ENCODE measurements at places on chromosomes 3 and 15. TPM values are rescaled to one million over a fixed set of nuclear protein-coding genes. Genes with fewer than 3 reads are reported as not detected.

DNA sequence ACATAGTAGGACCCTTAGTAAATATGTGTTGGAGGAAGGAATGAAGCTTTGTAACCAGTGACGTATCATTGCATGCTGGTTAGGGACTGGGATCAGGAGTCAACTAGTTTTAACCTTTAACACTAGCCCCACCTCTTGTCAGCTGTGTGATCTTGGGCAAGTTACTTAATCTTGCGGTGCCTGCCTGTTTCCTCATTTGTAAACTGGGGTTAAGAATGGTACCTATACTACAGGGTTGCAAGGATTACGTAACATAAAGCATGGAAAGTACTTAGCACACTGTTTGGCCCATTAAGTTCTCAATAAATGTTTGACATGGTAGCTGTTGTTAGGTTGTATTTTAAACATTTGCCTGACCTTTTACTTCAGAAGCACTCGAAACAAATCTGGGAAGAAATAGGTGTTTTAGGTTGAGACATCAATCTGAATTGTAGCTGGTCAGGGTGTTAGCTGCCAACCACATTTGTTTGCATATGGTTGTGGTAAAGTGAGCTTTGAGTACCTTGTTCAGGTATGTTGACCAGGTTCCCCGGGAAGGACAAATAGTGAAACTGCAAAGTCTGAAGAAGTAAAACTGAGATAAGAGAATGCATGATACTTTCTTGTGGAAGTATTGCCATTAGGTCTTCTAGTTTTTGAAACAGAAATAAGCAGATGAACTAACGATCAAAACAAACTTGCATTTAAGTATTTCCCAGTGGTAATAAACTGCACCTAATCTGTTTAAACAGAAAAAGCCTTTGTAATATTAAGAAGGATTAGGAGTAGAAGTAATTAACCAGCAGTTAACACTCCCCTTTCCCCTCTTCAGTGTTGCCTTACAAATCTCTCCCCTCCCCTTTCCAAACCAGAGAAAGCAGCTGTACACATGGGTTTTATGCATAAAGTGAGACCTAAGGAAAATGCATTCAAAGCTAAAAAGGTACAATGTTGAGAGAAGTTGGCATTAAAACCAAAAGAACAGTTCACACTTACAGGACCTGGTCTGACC is 25.8 kb upstream of the SCAANT1 start:
- H3K27me3 ChIP-seq = no peaks in the 10 kb centered on the region
- H3K36me3 ChIP-seq = no peaks in the 10 kb centered on the region
- no peak overlapping the region for H3K27ac ChIP-seq
- no peaks in the 10 kb centered on the region for H3K4me1 ChIP-seq
- no peak for DNase-seq

The CCPG1 gene
- 50.0 TPM for polyA plus RNA-seq

GRCh38 chr3:67531181-67532101 is 123.0 kb downstream of the SUCLG2 start:
- no peak overlapping the region for H3K4me3 ChIP-seq
- DNase-seq = peak; percentile 39
- peaks cover 18% of the 10 kb centered on the region for H3K4me1 ChIP-seq
- no peaks in the 10 kb centered on the region for H3K27me3 ChIP-seq

DNA sequence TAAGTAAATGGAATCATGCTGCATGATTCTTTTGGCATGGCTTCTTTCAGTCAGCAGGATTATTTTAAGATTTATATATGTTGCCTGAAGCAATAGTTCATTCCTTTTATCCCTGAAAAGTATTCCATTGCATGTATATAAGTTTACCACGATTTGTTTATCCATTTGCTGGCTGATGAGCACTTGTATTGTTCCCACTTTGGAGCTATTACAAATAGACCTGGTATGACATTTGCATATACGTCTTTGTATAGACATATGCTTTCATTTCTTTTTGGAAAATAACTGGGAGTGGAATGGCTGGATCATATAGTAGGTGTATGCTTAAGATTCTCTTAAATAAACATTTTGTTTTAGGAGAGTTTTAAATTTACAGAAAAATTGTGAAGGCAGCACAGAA is 79.3 kb upstream of the CBLB start:
- H3K36me3 ChIP-seq = no peaks in the 10 kb centered on the region
- DNase-seq = no peak
- H3K4me3 ChIP-seq = no peak overlapping the region
- no peak overlapping the region for H3K27ac ChIP-seq
- peaks cover 8% of the 10 kb centered on the region for H3K4me1 ChIP-seq

The CLDN18 gene
- not detected for polyA plus RNA-seq

DNA sequence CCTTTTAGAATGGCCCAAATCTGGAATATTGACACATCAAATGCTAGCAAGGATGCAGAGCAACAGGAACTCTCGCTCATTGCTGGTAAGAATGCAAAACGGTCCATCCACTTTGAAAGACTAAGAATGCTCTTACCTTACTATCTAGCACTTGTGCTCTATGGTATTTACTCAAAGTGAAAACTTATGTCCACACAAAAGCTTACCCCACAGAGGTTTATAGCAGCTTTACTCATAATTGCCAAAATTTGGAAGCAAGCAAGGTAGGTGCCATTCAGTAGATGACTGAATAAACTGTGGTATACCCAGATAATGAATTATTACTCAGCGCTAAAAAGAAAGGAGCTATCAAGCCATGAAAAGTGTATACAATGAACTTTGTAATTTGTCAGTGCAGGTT is 96.4 kb downstream of the CTNNB1 start:
- no peak overlapping the region for H3K4me3 ChIP-seq
- H3K36me3 ChIP-seq = no peaks in the 10 kb centered on the region
- no peak overlapping the region for H3K27ac ChIP-seq
- no peaks in the 10 kb centered on the region for H3K27me3 ChIP-seq
- no peaks in the 10 kb centered on the region for H3K4me1 ChIP-seq
- no peak for DNase-seq

GRCh38 chr3:19866751-19867347 is 67.2 kb downstream of the EFHB start:
- no peaks in the 10 kb centered on the region for H3K4me1 ChIP-seq
- DNase-seq = peak; percentile 44
- H3K36me3 ChIP-seq = no peaks in the 10 kb centered on the region
- no peaks in the 10 kb centered on the region for H3K27me3 ChIP-seq

The MESP2 gene
- 0.24 TPM for polyA plus RNA-seq
